Putamen (tissue), 1 donor: ENCODE measurements at places on chromosomes 7 and 10.

DNA sequence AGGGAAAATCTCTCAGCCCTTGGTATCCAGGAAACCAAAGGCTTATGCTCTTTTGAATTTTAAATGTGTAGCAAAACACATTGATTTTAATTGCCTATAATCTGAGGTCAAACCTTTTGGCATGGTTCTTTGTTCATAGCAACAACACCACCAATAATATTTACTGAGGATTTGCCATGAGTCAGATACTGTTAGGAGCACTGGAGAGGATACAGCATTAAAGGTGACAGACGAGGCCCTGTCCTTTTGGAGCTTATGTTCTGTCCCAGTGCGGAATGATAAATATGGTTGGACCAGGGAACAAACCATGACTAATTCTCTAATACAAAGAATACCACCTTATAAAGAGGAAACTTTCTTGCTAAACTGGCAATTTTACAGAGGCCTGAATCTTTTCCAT lies 176.6 kb downstream of the CTNNA3 start:
- DNase-seq: no peak

GRCh38 chr7:26208040-26208439 lies 6.5 kb downstream of the CBX3 start:
- no peak for DNase-seq

DNA sequence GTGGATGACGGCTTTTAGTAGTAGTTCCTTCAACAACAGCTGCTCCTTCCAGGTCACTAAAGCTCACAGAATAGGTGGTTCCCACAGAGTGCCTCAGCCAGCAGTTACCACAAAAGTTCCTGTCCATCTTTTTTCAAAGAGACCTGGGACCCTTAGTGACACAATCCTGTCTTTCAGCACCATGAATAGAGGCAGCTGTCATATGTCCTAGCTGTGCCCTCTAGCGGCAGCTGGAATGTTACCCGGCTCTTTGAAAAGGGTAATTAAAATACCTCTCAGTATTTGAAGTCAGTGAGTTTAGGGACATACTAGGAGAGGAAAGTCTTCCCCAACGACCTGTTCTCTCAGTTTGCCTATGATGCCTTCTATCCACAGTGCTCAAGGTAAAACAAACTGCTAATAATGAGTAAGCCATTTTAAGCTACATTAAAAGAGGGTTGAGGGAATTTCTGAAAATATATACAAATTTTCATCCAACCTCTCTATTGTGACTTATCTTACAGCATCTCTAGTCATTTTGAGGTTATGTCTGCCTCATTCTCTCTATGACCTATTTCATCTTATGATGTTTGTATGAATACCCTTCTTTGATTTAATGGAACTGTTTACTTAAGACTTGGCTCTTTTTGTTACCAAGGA lies 290.8 kb downstream of the NXPH1 start:
- no peak for DNase-seq

DNA sequence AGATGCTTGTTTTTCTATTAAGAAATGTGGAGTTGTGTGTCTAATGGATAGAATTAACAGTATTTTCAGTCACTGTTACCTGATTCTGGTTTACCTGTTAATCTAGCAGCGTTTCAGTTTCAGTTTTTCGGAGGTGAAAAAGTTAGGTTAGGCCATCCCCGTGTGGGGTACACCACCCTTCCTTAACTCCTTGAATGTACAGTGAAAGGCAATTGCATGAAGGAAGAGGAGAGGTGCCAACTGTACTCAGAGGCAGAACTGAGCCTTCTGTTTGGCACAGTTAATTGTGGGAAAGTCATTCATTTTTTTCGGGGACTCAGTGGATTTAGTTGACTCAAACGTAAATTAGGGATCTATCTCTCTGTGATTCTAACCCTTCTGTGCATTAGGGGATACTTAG lies 35.5 kb downstream of the RPA3 start:
- no peak for DNase-seq

- DNase-seq: no peak
These were observed 22.1 kb upstream of the SAR1A start for GRCh38 chr10:70192326-70192968.

GRCh38 chr10:24944512-24945255 lies 7.7 kb downstream of the PRTFDC1 start:
- peak; percentile 47 for DNase-seq

GRCh38 chr7:155363852-155364600 lies 66.3 kb downstream of the INSIG1 start:
- no peak for DNase-seq

- no peak for DNase-seq
These were observed 3.3 kb downstream of the MAPK8 start for GRCh38 chr10:48309711-48310226.
